CD4-positive, alpha-beta T cell treated with Interleukin-6 at 100 ng/mL for 8 hours (primary cell): ENCODE measurements at places on chromosomes 16 and 17.

- DNase-seq = no peak
Observed at GRCh38 chr17:79542718-79543117, 68.1 kb downstream of the RBFOX3 start.

GRCh38 chr17:28953444-28954118 is 2.3 kb upstream of the PHF12 start:
- DNase-seq = peak; percentile 35

GRCh38 chr17:33811984-33812577 is 443.0 kb upstream of the CCL2 start:
- no peak for DNase-seq

DNA sequence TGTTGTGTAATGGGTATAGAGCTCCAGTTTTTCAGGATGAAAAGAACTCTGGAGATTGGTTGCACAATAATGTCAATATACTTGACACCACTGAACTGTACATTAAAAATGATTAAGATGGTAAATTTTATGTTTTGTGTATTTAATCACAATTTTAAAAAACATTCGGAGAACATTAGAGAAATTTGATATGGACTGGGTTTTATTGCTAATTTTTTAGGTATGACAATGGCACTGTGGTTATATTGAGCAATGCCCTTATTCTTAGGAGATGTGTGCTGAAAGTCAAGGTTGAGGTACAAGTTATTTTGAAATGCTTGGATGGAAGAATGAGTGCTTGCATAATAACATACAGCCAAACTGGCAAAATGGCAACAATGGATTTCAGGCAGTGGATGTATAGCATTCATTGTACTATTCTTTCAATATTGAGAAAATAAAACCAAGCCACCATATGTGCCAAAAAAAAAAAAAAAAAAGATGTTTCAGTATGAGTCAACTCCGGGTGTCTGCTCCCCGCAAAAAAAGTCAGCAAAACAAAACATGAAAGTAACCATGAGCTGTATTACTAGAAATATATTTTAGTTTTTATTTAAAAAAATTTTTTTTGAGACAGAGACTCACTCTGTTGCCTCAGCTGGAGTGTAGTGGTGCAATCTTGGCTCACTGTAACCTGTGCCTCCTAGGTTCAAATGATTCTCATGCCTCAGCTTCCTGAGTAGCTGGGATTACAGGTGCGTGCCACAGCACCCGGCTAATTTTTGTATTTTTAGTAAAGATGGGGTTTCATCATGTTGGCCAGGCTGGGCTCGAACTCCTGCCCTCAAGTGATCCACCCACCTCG is 19.8 kb downstream of the HOXB1 start:
- DNase-seq = peak; percentile 67

DNA sequence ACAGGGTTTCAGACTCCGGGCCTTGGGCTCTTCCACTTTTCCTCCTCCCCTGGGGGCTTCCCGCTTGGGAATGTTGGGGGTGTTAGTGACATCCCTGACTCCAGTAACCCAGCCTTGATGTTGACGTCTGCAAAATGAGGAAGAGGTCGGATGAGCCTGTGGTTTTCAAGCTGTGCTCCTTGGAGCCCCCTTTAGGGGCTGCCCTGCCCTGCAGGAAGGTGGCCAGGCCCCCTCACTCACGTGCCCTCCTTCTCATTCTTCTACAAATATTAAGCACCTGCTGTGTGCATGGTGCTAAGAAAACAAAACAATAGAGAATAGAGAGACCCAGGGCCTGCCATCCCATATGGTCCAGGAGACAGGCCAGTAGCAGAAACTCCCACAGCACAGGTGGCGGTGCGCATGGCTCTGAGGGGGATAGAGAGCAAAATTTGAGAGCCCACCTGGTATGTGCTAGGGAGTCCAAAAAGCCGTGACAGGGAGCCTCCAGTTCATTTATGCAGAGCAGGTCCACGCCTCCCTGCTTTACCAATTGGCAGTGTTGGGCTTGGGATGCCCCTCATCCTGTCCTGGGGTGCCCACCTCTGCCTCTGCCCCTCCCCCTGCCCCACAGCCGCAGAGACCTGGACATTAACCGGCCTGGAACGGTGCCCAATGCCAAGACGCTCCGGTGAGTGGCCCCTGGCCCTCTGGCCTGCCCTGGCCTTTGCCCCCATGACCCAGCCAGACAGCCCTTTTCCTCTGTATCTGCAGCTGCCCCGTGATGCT is 7.4 kb downstream of the NDRG4 start:
- no peak for DNase-seq

- no peak for DNase-seq
Observed at GRCh38 chr17:32103476-32104113, 38.7 kb upstream of the RHOT1 start.

DNA sequence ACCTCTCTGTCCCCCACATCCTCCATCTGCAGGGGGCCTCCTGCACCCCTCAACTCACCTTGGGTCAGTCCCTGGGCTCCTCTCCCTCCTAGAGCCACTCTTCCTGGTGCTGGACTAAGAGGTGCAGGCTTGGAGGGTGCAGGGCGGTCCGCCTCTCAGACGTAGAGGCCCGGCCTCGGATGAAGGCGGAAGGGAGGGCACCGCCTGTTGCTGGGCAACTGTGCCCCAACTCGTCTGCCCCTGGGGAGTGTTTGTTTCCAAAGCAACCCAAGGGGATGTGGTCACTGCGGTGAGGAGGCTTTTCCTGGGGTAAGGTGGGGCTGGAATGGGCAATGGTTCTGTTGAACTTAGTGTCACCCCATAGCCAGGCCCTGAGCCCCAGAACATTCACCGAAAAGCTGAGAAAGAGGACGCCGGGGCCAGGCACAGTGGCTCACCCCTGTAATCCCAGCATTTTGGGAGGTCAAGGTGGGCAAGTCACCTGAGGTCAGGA is at the start of gene C16orf54:
TSS of gene C16orf54 (minus strand) at position 138 of the 493 bp plus-strand sequence. CDS start 1,039 bp downstream, outside the sequence.
- DNase-seq = peak; percentile 95

- DNase-seq = peak; percentile 75
Observed at GRCh38 chr16:67542464-67542863, 13.8 kb downstream of the RIPOR1 start.

GRCh38 chr17:2932946-2933345 is 130.5 kb downstream of the OR1D5 start:
- DNase-seq = no peak

- no peak for DNase-seq
Observed at GRCh38 chr17:2264067-2264860, 39.3 kb downstream of the SMG6 start.
